ENCODE measurements at places on chromosomes 1 and 21.

GRCh38 chr1:45753248-45754037 is 3.0 kb upstream of the IPP start:
- DNase-seq, result no peak

DNA sequence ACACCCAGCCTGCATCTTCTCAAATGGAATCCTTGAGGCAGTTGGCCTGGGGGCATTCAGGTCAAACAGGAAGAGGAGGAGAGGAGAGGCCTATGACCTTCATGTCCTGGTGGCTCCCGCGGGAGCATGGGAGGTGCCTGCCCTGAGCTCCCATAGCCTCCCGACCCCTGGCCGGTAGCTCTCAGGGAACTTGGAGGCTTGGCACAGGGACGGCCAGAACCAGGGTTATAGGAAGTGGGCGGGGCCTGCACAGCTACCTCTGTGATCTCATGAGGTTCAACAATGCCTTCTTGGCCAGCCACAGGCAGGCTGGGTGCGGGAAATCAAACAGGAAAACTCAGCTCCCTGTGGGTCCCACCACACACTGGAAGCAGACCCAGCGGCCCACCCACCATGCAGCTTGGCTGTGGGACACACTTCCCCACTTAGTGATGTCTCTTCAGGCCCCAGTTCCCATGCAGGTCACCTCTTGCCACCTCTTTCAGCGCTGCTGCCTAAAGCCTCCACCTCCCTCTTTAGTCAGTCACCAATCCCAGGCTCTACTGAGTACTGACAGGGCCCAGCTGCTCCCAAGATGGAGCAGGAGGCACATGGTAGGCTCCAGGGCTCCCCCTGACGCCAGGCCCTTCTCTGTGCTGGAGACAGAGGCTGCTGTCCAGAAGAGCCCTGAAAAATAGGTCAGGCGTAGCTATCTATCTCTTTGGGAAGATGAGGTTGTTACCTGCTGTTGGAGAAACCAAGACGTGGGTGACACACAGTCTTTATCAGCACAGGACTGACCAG is at the start of gene SLFNL1:
TSS of gene SLFNL1 (minus strand) at position 200 of the 783 bp plus-strand sequence. CDS start 1,065 bp downstream, outside the sequence.
- DNase-seq, result no peak

DNA sequence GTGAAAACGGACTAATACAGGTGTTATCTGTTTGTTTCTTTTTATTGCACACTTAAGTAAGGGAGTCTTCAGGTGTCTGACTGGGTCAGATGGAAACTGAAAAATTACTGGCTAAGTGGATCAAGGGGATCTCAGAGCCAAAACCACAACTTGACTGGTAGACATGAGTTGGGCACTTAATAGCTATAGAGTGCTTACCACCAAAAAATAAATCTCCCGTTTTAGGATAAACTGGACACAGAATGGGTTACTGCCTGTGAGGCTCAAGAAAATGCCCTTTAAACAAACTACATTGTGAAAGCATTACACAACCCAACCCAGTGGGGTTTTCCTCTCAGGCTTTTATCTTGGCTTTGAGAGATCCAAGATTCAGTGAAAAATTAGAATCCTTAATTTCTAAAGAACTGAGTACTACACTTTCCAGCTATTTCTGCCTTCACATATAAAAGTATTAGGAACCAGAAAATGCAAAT is 134.0 kb upstream of the LYPLAL1 start:
- no peak for DNase-seq

- no peak for DNase-seq
Observed at GRCh38 chr21:25562660-25563059, 44.6 kb downstream of the MRPL39 start.

DNA sequence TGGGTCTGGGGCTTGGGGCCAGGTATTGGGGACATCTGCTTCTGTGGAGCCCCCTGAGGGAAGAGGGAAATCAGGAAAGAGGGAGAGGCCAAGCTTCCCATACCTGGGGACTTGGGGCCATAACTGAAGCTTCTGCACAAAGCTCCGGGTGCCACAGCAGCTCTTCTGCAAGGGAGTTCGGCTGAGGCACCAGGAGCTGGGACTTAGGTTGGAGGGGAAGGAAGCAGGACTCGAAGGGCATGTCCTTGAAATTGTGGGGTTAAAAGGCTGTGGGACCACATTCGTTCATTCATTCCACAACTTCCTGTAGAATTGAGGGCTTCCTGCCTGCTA is 1.7 kb upstream of the EPS8L3 start:
- DNase-seq, result no peak

- DNase-seq, result no peak
Observed at GRCh38 chr1:38270849-38271633, 224.4 kb upstream of the POU3F1 start.

- DNase-seq, result no peak
Observed at GRCh38 chr21:34642211-34643075, 26.4 kb upstream of the CLIC6 start.

DNA sequence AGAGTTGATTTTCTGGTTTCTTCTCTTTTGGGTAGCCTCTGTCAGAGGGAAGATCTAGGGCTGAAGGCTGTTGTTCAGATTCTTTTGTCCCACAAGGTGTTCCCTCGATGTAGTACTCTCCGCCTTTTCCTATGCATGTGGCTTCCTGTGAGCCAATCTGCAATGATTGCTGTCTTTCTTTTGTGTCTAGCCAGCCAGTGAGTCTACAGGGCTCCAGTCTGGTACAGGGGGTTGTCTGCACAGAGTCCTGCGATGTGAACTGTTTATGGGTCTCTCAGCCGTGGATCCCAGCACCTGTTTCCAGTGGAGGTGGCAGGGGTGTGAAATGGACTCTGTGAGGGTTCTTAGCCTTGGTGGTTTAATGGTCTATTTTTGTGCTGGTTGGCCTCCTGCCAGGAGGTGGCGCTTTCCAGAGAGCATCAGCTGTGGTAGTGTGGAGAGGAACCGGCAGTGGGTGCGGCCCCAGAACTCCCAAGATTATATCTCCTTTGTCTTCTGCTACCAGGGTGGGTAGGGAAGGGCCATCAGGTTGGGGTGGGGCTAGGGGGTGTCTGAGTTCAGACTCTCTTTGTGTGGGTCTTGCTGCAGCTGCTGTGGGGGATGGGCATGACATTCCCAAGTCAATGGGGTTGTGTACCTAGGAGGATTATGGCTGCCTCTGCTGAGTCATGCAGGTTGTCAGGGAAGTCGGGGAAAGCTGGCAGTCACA is 81.3 kb upstream of the C21orf91 start:
- DNase-seq, result no peak

DNA sequence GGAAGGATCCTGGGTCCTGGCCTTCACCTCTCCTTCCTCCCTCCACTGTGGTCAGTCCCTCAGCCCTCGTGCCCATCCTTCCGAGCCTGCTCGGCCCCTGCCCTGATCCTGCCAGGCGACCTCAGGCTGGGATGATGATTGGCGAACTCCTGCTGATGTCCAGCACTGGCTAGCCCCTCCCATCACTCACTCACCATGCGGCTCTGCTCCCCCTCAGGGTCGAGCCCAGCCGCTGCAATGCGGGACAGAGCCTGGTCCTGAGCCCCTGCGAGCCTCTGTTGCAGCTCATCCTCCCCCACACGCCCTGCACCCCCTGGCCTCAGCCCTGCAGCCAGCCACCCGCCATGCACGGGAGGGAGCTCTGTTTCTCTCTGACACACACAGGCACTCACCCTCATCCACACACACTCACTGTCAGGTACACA is 100.2 kb downstream of the DMRTB1 start:
- no peak for DNase-seq

DNA sequence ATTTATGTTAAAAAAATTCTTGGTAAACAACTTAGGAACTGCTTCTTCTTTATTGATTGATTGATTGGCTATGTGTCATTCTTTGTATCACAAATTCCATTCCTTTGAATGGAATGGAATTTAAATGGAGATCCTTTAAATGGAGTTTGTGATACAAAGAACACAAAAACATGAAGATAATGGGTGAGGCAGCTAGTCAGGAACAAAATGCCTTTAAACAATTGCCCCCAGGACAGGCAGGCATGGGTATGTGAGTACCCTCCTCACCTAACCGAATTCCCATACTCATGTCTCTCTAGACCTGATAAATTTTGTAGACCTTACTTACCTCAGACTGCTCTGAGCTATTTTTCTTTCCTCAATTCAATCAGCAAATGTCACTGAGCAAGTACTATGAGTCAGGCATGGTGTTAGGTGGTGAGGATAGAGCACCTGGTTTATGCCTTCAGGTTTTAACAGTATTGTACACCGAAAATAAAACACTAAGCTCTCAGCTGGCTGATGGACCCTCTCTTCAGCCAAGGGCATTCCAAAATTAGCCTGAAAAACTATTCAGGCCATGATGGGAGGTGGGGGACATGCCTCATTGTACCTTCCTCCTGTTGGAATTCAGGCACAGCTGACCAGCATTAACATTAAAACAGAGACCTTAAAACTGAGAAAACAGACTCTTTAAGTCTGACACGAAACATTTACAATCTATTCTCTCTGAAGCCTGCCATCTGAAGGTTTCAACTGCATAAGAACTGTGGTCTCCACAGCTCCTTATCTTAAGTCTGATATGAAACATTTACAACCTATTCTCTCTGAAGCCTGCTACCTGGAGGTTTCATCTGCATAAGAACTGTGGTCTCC is 58.9 kb downstream of the OLFML3 start:
- no peak for DNase-seq

- DNase-seq, result no peak
Observed at GRCh38 chr1:107048241-107048640, 8.2 kb upstream of the PRMT6 start.

GRCh38 chr1:41633764-41634163 is 149.3 kb upstream of the EDN2 start:
- DNase-seq, result no peak

GRCh38 chr1:32221581-32221979 is 573 bp downstream of the TMEM234 start:
- no peak for DNase-seq

DNA sequence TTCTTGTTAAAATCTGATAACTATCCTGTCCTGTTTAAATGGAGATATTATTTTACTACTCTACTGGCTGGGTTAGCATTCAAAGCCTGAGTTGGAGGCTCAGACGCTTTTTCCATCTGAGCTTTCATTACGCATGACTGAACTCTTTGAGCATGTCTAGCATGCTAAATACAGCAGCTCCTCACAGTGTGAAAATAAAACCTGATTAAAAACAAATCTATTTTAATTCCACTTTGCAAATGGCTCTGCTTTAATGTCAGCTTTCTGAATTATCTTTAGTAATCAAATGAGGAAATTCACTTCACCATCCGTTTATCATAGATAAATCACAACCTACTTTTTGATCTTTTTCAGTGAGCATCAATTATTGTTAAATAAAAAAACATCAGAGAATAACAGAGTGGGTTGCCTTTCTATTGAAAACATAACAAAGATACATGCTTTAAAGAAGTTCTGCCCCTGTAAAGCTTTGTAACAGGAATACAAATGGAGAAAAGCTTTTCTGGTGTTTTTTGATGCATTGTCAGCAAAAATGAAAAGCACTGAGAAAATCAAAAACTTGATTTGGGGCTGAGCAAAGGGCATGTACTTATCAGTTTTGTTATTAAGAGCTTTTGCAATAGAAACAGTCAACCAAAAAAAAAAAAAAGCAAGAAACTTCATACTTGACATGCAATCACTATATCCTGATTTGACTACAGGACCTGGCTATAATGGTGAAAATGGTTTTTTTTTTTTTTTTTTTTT is 3.5 kb upstream of the SPEN start:
- DNase-seq, result no peak

DNA sequence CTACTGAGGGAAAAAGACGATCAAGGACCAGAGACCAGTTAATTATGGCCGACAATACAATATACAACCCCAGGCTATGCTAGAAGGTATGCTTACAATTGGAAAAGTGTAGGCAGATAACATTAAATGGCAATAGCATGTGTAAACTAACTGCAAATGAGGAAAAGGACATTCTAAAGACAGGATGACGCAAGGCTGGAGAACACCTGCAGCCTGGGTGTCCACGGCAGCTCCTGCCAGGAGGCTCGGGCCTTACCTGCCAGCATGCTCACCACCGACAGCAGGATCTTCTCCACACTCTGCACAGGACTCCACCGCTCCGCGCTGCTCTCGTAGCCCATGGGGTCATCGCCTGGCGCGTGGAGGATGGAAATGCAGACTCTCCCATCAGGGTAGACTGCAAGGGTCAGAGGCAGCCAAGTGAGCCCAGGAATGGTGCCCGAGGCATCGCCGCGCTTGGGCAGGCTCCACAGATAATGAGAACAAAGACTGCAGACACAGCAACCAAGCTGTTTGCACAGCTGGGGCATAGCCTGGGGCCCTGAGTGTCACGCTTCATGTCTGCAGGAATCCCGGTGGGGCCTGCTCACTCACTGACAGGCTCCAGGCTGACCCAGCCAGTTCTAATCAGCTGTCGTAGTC is 28.2 kb downstream of the UBE2G2 start:
- DNase-seq, result no peak

DNA sequence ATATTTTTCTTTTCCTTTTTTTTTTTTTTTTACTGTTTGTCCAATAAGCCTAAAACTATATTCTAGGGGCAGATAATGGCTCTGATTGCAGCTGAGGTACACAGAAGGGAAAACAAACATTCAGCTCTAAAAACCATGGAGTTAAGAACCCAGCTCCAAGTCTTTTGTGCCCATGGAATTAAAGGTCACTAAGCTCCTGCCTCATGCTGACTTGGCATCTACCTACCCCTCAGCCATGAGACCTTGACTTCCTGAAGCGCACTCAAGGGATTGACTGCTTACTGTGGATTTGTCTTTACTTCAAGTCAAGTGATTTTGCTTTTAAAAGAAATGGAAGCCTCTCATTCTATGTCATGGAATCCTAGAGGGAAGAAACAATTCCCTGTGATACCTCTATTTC is 192.3 kb downstream of the AMY1C start:
- DNase-seq, result no peak

GRCh38 chr1:99781798-99782197 is 15.4 kb upstream of the FRRS1 start:
- no peak for DNase-seq

GRCh38 chr21:41825881-41826280 is 53.3 kb downstream of the PRDM15 start:
- no peak for DNase-seq

GRCh38 chr1:50651476-50652263 is 228.4 kb upstream of the DMRTA2 start:
- no peak for DNase-seq

DNA sequence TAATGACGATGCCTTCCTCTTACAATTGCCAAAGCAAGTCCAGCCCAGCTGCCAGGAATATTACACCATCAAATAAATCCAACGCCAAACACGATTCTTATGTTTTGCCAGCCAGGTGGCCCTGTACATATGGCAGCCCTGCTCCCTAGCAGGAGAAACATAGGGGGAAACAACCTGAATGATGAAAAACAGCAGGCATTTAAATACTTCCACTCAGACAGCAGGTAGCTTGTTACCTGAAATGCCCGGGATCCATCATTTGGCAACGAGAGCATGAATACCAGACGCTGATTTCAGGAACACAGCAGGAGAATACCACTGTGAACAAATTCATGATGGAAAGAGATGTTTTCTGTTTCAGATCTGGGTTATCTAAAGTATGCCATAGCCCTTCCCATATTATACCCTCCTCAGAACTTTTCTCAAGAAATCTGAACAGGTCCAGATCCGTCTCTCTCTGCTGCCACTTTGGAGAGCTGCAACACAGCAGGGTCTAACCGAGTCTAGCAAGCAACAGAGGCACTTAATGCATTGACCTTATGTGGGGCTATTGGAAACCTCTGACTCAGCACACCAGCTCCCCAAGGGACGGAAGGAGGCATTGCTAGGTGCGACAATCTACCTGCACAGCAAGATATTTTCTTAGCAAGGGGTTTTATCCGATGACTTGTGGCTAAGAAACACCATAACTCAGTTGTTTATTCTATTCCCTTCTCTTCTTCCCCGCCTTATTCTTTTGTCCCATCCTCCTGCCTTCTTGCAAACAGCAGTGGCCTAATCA is 166.3 kb downstream of the BARHL2 start:
- DNase-seq, result no peak

Data from activated CD4-positive, alpha-beta T cell treated with anti-CD3 and anti-CD28 coated beads for 1 hour (primary cell).